ENCODE measurements at places on chromosomes 13 and 19.
A peak's percentile ranks its signal among the peaks of the same experiment; 100 is the strongest.

DNA sequence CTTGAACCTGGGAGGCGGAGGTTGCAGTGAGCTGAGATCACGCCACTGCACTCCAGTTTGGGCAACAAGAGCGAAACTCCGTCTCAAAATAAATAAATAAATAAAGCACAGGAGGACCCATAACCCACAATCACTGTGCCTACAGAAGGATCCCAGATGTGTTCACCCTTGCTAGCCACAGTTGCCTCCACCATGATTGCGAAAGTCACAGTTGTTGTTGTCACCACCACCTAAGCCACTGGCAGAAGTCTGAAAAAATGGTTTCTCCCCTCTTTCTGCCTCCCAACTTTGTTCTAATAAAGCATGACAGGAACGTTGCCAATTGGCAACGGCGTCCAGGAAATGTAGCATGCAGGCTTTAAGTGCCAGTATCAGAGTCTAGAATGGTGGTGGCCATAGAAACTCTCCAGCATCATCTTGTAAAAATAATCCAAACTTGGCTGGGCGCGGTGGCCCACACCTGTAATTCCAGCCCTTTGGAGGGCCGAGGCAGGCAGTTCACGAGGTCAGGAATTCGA lies 2.2 kb upstream of the EPS15L1 start:
- DNase-seq, result no peak

DNA sequence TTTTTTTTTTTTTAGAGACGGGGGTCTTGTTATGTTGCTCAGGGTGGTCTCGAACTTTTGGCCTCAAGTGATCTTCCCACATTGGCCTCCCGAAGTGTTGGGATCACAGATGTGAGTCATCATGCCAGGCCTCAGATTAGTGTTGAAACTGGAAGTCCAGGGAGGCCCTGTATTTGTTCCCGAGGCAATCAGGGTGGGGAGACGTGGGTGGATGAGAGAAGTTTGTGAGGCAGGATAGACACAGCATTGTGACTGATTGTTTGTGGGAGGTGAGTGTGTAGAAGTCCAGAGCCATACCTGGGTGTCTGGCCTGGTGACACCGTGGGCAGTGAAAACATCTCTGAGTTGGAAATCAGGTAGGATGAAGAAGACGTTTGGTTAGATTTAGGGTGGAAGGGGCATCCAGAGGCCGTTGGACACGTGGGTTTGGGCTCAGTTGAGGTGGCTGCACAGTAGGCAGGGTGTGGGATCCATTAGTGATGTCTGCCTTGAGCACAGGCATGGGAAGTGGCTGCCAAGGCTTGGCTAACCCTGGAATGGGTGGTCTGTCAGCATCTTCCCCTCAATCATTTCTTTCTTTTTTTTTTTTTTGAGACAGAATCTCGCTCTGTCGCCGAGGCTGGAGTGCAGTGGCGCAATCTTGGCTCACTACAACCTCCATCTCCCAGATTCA lies 12.4 kb downstream of the RTN2 start:
- no peak for DNase-seq

- DNase-seq, result no peak
Measured at GRCh38 chr13:48334534-48335127, 31.1 kb downstream of the RB1 start.

GRCh38 chr19:28869459-28869858 lies 343.5 kb downstream of the UQCRFS1 start:
- DNase-seq, result no peak

GRCh38 chr13:44136696-44137268 lies 236.8 kb upstream of the SERP2 start:
- DNase-seq, result no peak

DNA sequence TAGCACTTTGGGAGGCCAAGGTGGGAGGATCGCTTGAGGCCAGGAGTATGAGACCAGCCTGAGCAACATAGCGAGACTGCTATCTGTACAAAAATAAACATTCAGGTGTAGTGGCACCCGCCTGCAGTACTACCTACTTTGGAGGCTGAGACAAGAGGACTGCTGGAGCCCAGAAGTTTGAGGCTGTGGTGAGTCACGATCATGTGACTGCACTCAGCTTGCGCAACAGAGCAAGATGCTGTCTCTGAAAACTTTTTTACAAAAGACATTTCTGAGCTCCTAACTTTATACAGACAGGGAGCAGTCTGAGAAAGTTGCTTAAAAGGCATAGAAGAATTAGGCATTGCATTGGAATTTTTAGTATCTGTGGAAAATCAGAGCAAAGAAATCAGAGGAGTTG lies 10.4 kb upstream of the TBC1D4 start:
- DNase-seq, result no peak

- no peak for DNase-seq
Measured at GRCh38 chr13:73204952-73205351, 146.1 kb downstream of the KLF5 start.

- DNase-seq, result no peak
Measured at GRCh38 chr19:30677702-30678101, 305.5 kb downstream of the ZNF536 start.

- no peak for DNase-seq
Measured at GRCh38 chr19:18798384-18799352, 7.6 kb upstream of the COMP start.

- DNase-seq, result peak; percentile 49
Measured at GRCh38 chr19:29263305-29264135, 50.6 kb upstream of the UQCRFS1 start.

DNA sequence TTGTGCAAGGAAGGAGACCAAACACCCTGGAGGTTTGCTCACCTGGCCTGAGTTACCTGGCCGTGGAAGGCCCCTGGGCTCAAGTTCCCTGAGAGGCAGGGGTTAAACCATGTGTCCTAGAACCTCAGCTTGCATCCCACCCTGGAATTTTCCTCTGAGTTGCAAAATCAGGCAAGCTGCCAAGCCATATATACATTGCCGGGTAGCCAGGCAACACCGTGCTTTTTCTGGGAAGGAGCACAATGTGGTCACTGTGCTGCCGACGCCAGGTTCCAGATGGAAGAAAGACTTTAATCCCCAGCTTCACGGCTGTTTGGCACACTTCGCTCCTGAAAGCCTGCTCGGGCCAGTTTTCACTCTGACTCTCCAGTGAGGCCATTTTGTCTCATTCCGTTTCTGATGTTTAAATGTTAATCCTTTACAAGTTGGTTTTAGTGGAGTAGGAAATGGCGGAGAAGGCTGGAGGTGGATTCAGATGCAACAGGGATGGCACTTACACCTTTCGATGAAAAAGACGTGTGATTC lies 60.1 kb upstream of the PEG3 start:
- no peak for DNase-seq

DNA sequence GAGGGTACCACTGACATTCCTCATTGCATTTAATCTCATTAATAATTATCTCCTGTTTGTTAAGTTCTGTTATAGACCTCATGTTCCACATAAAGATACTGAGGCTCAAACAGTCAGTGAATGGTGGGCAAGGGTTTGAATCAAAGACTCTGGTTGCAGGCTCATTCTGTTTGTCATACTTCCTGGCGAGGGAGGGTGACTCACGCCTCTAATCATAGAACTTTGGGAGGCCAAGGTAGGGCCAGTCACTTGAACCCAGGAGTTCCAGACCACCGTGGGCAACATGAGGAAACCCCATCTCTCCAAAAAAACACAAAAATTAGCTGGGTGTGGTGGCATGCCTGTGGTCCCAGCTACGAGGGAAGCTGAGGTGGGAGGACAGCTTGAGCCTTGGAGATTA lies 220.7 kb upstream of the MIR17HG start:
- DNase-seq, result no peak

GRCh38 chr13:43792076-43792881 lies 5.5 kb upstream of the ENOX1 start:
- DNase-seq, result no peak

DNA sequence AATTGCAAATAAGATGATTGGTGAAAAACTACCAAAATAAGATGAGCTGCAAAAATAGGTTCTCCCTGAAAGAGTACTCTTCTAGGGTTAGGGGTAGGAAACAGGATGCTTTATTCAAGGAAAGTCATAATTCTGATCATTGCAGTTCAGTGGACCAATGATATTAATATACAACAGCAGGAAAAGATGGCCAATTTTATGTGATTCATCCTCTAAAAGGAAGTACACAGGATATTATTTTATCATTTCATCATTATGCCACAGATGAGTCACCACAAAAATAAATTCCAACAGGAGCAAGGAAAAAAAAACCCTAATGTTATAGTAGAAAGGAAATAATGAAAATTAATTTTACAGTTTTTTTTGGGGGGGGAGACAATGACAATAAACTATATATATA lies 205.0 kb downstream of the NALCN start:
- DNase-seq, result no peak

GRCh38 chr13:104310861-104311260 lies 1244.6 kb upstream of the SLC10A2 start:
- DNase-seq, result no peak

DNA sequence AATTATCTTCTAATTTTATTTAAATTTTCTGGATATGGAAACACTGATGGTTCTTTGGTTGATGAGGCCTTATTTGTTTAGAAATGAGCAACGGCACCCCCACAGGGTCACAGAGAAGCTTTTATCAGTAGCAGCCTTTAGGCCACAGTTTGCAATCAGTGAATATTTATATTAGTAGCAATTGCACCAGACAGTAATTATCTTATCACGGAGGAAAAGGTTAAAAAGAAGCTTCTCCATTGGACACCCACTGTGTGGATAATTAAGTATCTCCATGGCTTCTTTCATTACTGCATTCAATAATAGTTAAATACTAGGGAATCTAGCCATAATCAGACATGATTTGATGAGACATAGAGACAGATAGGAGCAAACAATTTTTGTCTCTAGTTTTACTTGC lies 2099.2 kb upstream of the PCDH20 start:
- DNase-seq, result no peak

GRCh38 chr13:28831117-28831516 lies 11.0 kb downstream of the MTUS2 start:
- DNase-seq, result no peak

GRCh38 chr19:6062274-6062673 lies 48.0 kb downstream of the RFX2 start:
- no peak for DNase-seq

- no peak for DNase-seq
Measured at GRCh38 chr13:37460166-37460565, 138.4 kb downstream of the POSTN start.
